Activated CD4-positive, alpha-beta T cell treated with anti-CD3 and anti-CD28 coated beads, Interleukin-2, Interleukin-6, amounts not matched to agents 100 ng/mL and 50 ng/mL, durations not matched to agents 16 hours and 8 hours (primary cell): ENCODE measurements at places on chromosomes 12 and 14.
A peak's percentile ranks its signal among the peaks of the same experiment; 100 is the strongest.

DNA sequence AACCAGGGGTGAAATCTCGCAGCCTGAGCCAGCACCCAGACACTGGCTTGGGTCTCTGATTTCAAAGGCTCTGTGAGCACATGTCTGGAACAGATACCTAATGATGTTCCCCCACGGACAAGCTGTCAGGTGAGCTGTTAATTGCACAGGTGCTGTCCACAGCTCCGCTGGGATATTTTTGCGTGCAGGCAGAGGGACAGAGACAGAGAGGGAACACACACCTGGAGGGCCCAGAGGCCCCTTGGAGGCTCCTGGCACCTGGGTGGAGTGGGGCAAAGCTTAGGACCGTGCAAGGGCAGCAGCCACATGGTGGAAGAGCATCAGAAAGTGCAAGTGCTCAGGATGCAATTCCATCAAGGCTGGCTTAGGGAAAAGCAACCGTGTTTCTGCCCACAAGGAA, 57.3 kb downstream of the ARL6IP4 start:
- no peak for DNase-seq

DNA sequence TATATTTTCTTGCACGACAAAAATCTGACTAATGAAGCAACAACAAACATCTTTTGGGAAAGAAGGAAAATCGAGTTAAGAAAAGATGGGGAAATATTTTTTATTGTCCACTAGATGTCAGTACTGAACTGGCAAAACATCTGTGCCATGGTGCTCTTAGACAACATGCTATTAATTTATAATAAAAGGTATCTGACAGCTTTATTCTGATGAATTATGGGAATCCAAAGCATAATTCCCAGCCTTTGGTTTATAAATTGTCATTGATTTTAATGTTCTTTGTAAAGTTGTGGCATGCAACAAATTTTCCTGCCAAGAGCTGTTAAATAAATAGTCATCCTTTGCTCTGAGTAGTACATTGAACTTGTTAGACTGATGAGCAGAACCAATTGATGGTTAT, 231.2 kb downstream of the ETNK1 start:
- DNase-seq: peak; percentile 7

DNA sequence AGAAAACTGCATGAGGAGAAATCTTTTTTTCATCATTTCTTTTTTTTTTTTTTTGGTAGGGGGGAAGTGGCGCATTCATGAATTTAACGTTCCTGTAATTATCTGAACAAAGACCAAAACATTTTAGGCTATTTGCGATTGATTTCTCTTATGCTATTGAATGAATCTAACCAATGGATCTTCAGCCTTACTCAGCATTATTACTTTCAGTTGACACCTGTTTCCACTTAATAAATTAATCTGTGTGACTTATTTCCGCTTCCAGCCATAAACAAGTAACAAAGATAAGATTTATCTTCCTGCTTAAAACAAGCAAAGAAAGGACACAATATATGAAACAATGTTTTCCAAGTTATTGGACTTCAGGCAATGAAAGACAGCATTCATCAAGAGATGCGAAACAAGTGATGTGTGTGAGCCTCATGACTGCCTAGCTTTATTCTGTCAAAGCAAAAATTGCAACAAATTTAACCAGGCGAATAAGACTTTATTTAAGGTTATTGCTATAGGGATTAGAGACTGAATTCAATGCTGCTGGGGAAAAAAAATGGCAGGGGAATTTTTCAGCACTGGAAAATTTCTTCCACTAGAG, 1026.9 kb downstream of the LRFN5 start:
- DNase-seq: no peak

DNA sequence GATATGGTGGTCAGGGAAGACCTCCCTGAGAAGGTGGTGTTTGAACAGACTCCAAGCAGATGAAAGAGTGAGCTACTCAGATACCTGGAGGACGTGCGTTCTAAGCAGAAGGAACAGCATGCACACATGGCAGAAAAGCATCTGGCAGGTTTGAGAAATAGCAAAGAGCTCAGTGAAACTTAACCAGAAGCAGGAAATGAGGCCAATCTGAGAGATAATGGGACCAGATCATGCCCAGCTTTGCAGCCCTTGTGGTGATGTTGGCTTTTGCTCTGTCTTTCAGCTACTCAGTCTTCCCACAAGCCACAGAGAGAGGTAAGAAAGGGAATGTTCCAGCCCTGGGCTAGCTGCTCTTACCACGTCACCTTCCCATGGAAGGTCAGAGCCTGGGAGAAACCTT, 176.3 kb upstream of the GSC start:
- DNase-seq: peak; percentile 38

DNA sequence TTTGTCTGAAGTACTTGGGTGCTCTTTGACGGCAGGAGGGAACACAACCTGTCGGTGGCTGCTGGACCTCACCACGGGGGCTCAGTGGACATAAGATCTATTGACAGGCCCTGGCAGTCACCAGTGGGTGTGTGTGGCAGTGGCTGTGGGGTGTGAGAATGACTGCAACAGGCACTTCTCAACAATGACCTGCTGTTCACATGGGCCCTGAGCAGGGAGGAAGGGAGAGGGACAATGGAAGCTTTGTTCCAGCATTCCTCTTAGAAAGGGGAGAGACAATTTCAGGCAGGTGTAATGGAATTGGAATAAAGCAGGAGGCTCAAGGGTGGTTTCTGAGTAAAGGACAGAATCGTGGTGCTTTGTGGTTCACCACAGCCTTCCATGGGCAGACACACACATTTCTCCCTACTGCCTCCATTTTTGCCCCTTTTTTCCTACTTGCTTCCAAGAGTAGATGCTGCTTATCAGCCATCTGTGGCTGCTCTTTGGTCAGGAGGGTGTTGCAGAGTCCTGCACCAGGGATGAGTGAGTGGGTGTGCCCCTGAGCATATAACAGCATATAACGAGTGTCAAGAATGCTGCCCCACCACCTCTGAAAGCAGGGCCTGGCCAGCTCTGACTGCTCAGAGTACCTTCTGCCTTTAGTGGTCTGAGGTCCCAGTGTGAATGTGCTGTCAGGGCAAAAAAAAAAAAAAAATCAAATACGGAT, 267.7 kb downstream of the RASSF9 start:
- DNase-seq: no peak

GRCh38 chr14:45698462-45699134, 445.6 kb upstream of the MIS18BP1 start:
- no peak for DNase-seq

- no peak for DNase-seq
Observed at GRCh38 chr12:63905544-63905943, 61.0 kb downstream of the SRGAP1 start.

DNA sequence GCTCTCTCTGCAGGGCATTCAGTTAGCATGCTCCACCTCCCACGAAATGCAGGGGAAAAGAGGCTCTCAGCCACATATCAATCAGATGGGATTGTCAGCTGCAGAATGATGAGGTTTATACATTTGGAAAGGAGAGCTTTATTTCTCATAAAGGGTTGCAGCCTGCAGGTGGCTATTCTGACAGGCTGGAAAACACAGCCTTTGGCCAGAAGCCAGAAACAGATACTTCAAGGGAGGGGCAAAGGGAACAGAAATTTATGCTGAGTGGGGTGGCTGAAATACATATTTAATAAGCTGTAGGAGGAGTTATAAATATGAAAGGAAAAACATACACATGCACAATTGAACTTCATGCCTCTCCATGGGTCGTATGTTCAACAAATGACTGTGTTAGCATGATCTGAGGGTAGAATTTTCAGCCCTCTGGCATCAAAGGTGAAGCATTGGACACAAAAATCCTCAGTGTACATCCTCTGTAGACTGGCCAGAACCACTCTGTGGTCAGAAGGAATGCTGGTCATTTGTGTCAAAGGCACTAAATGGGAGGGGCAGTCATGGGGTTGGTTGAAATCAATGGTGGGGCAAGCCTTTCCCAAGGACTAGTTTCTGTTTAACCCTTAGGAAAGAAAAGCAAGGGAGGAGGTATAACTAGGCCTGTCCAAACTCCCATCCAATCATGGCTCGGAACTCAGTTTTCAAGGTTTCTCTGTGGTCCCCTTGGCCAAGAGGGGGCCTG, 62.4 kb downstream of the TMX1 start:
- DNase-seq: no peak

GRCh38 chr12:72236071-72236705, 36.0 kb upstream of the TRHDE start:
- no peak for DNase-seq

GRCh38 chr12:120903412-120904196, 554 bp downstream of the SPPL3 start:
- DNase-seq: peak; percentile 72

GRCh38 chr14:26255213-26255612, 342.6 kb downstream of the NOVA1 start:
- DNase-seq: no peak

- peak; percentile 78 for DNase-seq
Observed at GRCh38 chr12:110619534-110619953, 5.6 kb downstream of the TCTN1 start.

DNA sequence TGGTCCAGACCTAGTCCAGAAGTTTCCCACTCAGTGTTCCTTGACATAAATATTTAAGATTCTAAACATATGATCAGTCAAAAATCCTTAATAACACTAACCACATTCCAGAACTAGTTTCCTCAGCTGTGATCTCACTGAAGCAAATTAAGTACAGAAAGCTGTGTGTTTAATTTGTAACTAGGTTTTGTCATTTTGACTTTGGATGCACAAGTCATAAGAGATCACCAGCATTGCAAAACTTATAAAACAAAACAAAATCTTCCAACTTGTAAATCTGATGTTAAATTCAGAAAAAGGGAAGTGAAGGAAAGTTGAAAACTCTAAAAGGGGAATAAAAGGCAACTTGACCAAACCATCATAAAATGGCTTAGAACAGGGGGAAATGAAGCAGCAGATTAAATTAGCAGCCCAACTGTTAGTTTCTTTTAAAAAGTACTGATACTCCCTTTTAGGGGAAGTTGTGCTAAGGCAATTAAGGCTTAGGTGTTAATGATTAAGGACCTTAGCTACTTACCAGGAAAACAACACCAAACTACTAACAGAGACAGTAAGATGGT, 56.6 kb downstream of the SH2B3 start:
- DNase-seq: no peak

DNA sequence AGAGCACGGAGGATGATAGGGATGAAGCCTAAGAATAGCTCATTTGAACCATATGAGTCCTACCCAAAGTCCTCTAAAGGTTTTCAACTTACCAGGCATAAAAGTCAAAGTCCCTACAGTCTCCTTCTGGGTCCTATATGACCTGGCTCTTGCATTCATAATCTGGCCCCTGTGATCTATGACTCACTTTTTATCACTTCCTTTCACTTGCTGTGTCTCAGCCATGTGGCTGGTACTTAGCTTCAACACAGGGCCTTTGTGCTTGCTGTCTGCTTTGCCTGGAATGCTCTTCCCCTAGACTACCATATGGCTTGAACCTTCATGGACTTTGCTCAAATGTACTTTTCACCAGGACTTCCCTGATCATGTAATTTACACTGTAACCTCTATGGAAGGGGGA, 137.6 kb upstream of the TMTC1 start:
- DNase-seq: no peak

DNA sequence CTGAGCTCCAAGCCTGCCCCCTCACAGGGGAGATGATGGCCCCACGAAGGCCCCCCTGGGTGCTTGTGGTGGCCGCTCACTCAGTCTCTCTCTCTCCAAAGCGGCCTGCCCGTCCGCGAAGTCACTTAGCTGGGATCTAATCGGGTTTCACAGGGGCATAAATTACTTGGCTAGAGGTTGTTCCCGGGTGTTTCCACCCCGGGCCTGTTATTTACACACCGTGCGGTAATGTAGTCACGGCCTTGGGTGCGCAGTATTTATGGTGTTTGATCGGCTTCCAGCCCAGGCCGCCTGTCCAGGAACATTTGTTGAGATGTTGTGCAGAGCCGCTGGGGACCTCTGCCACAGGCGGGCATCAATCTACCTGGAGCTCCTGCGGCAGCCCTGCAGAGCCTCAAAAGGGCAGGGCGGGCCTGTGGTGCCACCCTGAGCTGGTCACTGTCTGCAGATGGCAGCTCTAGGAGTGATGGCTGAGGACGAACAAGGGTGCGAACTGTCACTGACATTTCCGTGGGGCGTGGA, 91.2 kb downstream of the KIF26A start:
- no peak for DNase-seq

GRCh38 chr14:80202888-80203562, 8.3 kb downstream of the DIO2 start:
- DNase-seq: peak; percentile 52

DNA sequence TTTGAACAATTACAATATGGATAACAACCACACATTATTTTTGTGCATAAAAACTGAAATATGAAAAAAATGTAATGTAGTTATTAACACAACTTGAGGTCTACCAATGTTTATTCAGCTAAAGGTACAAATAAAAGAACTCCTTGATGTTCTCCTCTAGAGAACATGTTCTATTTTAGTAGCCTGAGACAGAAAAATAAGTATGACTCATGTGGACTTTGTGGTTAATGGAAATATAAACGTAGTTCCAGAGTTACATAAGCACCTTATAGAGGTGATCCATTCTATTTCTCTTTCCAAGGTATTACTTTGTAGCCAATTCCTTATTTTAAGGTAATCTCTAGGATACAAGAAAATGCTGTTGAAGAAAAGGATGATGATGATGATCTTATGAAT, 25.7 kb downstream of the ALKBH1 start:
- DNase-seq: no peak

DNA sequence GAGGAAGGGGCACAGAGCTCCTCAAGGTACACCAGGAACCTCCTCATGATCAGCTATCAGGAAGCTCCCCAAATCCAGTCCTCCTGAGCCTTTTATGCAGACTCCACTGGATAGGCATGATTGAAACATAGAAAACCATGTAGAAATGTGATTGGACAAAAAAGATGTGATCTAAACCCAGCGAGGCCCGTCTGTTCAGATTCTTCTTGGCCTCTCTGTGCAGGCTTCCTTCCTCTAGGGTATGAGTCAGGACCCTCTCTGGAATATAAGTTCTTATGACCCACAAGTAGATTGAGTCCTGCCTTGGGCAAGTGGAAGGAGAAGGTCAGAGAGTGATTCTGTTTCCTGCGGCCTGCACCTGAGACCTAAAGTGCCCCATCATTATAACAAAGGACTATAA, 166.3 kb downstream of the PHLDA1 start:
- no peak for DNase-seq

GRCh38 chr12:15265875-15266274, 44.7 kb upstream of the RERG start:
- no peak for DNase-seq

GRCh38 chr14:55814064-55814463, 234.1 kb downstream of the KTN1 start:
- DNase-seq: no peak

DNA sequence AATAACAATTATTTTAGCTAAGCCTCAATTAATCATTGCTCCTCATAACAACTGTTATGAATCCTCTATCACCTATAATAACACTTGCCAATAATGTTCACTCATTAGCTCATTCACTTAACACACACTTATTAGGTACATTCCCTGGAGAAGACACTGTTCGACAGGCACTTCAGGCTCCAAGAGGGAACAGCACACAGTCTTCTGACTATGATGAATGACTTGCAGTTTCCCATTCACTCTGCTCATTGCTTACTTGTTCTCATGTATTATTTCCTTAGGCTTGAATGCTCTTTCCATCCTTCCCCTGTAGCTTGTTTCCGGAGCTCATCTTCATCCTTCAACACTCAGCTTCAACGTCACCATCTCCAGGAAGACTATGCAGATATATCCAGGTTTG, 437.3 kb downstream of the TMEM132D start:
- DNase-seq: no peak

- no peak for DNase-seq
Observed at GRCh38 chr14:63594455-63595372, 47.0 kb downstream of the WDR89 start.
